Subcutaneous preadipocyte (primary cell): ENCODE measurements at places on chromosomes 12 and 14. TPM values are rescaled to one million over a fixed set of nuclear protein-coding genes. Genes with fewer than 3 reads are reported as not detected.

RERGL gene
- not detected in 2 replicates for total RNA-seq

CACNA1C gene
- total RNA-seq = 5.1 and 9.6 TPM in 2 replicates

GLIPR1L1 gene
- not detected in 2 replicates for total RNA-seq

C12orf57 gene
- total RNA-seq = 37.7 and 63.9 TPM in 2 replicates

NT5DC3 gene
- total RNA-seq = 9.6 and 11.7 TPM in 2 replicates
